ENCODE measurements at places on chromosomes 13 and 19. TPM values are rescaled to one million over a fixed set of nuclear protein-coding genes. Genes with fewer than 3 reads are reported as not detected.

GRCh38 chr19:29531458-29532025 is 5.7 kb downstream of the VSTM2B start:
- DNase-seq = no peak

The PSG3 gene
- total RNA-seq = not detected

DNA sequence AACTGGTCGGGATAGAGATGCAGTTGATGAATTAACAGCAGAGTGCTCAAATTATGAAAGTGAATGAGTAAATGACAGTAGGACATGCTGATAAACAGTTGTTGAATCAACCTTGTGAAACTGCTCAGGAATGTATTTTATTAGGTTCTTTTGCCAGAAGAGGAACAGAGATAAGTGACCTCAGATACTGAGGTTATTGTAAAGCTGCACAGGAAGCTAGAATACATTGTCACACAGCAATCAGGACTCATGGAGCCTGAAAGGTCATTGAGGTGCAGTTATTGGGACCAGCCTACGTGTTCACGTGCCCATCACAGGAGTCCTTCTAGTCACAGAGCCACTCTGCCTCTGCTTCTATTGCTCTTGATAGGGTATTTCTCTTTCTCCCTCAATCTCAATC is 47.5 kb upstream of the MED4 start:
- DNase-seq = peak; percentile 94

GRCh38 chr13:53237696-53238095 is 209.1 kb downstream of the OLFM4 start:
- DNase-seq = no peak

GRCh38 chr19:50924586-50924985 is 13.4 kb upstream of the KLK4 start:
- DNase-seq = no peak

- no peak for DNase-seq
These were observed 20.3 kb downstream of the C13orf46 start for GRCh38 chr13:113953561-113953960.

DNA sequence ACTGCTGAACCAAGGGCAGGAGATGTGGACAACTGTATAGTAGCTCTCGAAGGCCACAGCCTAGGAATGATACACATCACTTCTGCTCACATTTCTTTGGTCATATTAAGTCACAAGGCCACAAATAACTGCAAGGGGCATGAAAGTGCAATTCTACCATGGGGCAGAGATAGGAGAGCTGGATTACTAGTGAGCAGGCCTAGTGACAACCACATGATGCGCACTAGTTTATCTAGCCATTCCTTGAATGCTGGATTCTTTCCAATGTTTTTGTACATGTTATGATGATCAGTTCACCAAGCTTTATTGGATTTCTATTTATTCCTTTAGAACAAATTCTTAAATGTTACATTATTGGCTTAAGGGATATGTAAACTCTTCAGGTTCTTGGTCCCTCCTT is 100.7 kb downstream of the MIPEP start:
- no peak for DNase-seq

The KIR2DL3 gene
- not detected for total RNA-seq

The CEACAM4 gene
- not detected for total RNA-seq

DNA sequence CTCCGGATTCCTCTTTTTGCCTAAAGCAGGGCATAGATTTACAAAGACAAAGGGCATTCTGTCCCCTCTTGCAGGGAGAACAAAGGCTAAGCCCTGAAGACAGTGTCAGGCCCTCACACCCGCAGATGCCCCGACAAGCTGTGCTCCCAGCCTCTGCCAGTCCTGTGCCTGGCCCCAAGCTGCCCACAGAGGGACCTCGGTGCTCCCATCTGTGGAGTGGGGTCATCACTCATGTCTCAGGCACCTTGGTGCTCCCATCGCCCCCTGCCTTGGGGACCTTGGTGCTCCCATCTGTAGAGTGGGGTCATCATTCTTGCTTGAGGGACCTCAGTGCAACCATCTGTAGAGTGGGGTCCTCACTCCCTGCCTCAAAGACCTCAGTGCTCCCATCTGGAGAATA is 24.3 kb downstream of the C13orf46 start:
- DNase-seq = no peak

- DNase-seq = no peak
These were observed 234.6 kb upstream of the RFC3 start for GRCh38 chr13:33583398-33583797.

GRCh38 chr19:11964858-11965645 is at the start of gene ZNF763:
Gene ZNF763, plus strand, starts transcription at chr19:11965040. Its CDS starts 169 bp downstream, at chr19:11965209.
- DNase-seq = peak; percentile 51

- DNase-seq = no peak
These were observed 465.0 kb downstream of the TSHZ3 start for GRCh38 chr19:30884146-30884812.

The ZNF527 gene
- 3.3 TPM for total RNA-seq

DNA sequence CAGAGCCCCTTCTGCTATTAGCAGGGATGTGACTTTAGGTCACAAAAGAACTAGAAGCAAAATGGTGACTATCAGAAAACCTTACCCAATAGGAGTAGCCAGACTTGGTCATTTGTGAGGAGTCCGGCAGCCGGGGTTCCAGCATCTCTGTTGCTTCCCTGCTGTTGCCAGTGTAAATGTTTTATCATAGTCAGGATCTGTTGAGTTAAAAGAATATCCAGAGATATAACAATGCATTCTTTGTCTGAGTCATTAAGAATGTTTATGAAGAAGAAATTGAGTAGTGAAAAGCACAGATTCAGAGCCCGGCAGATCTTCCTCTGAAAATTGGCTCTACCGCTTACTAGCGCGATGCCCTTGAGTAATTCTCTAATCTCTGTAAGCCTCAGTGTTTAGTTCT is 84.2 kb downstream of the COL4A2 start:
- no peak for DNase-seq

- DNase-seq = no peak
These were observed 412.0 kb downstream of the SLITRK1 start for GRCh38 chr13:83470133-83470797.

The ZNF44 gene
- 4.6 TPM for total RNA-seq

The IZUMO4 gene
- total RNA-seq = 0.65 TPM

The ZNF541 gene
- total RNA-seq = 0.20 TPM

- DNase-seq = no peak
These were observed 94.5 kb downstream of the GNG7 start for GRCh38 chr19:2607712-2608601.

- peak; percentile 92 for DNase-seq
These were observed at the start of gene ZNF134 for GRCh38 chr19:57613941-57614743. Gene ZNF134, plus strand, starts transcription at chr19:57614242. Its CDS starts 5,227 bp downstream, at chr19:57619469.

The UHRF1 gene
- 16.6 TPM for total RNA-seq

All from lung microvascular endothelial cell (primary cell).